Stimulated activated CD4-positive, alpha-beta T cell treated with anti-CD3 and anti-CD28 coated beads, Interleukin-1b, Interleukin-23, amount 100 ng/mL, for 1 hour (primary cell): ENCODE measurements at places on chromosomes 3 and 15.

- no peak for DNase-seq
Observed at GRCh38 chr3:20772869-20773268, 586.9 kb upstream of the SGO1 start.

GRCh38 chr3:9507586-9508578, 45.7 kb downstream of the LHFPL4 start:
- DNase-seq = no peak

GRCh38 chr3:194323785-194324735, 27.1 kb downstream of the CPN2 start:
- DNase-seq = no peak

GRCh38 chr15:101200181-101200580, 51.7 kb downstream of the CHSY1 start:
- DNase-seq = no peak

DNA sequence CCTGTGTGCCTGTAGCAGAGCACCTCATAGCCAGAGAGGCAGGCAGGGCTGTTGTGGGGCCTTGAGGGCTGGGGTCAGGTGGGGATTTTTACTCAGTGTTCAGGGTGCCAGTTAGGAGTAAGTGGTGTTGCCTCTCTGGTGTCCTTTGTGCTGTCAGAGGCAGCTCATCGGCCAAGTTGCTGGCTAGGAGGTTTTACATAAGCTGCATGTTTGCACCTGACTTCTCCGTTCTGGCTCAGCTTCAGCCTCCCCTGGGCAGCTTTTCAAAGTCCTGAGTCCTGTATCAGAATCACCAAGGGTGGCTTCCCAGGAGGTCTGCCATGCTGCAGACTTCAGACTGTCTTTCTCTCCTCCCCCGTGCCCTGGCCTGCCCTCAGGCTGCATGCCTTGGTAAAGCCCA, 242.6 kb upstream of the TPM1 start:
- no peak for DNase-seq

DNA sequence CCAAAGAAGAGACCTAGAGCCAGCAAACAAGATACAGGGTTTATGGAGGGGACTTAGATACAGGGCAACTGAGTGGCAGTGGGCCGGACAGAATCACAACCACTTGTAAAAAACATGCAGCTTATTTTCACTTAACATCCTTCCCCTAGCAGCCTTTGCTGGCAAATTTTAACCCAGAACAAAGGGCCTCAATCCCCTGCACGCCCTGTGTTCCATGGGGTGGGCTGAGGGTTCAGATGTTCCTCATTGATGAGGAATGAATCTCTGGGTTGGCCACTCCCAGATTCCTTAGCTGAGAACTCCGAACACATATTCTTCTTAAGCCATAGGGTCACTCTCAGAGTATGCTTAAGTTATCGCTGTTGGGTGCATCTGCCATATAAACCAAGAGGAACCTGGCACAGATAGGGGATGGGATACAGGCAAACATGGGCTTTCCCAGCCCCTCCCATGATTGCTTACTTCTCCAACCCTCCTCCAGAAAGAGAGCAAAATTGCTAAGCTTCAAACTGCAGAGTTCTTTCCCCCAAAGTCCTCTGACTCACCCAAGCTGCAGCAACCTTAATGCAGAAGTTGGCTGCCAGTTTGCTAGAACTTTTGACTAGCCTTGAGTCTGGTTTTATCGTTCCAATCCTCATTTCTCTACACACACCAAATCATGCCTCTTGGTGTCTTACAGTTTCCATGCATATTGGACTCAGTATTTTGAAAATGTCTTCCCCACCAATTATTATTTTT, 146.9 kb downstream of the CD47 start:
- no peak for DNase-seq

- no peak for DNase-seq
Observed at GRCh38 chr15:43133430-43134156, at the start of gene TMEM62. Gene TMEM62 (plus strand): TSS chr15:43133586. CDS start chr15:43133803, 217 bp downstream.

DNA sequence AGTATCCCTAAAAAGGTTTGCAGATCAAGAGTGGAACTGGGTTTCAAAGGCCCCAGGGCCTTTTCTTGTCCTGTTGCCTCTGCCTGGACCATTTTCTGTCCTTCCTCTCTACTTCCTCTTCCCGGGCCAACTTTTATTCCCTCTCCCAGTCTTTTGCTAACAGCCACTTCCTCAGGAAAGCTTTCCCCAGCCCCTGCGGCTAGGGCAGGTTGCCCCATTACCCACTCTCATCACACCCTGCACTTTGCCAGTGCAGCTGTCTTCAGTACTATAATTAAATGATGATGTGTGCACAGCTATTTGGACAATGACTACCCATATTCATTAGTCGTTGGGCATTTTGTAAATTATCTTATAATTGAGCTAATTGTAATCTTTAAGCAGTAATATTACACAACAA, 150.5 kb upstream of the THBS1 start:
- DNase-seq = no peak

DNA sequence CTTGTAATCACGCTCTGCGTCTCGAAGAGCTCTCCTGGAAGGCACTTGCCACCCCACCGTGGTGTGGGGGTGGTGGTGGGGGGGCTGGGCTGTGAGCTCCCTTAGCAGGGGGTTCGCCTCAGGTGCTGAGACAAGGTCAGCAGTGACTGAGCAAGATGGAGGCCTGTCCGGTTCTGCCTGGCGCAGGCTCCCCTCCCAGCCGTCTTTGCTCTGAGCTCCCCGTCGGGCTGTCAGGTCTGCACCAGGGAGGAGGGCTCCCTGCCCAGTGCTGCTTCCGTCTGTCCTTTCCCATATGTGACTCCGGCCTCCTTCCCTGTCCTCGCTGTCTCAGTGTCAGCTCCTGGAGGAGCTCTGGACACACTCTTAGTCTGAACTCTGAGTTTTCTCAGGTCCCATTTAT, 80.0 kb downstream of the PLXNA1 start:
- no peak for DNase-seq
